MG63 (cell line): ENCODE measurements at places on chromosomes 1 and 21.

- DNase-seq, result no peak
Observed at GRCh38 chr1:9542430-9542829, 3.2 kb downstream of the SLC25A33 start.

GRCh38 chr21:39956586-39956985 is 89.3 kb downstream of the PCP4 start:
- no peak for DNase-seq

DNA sequence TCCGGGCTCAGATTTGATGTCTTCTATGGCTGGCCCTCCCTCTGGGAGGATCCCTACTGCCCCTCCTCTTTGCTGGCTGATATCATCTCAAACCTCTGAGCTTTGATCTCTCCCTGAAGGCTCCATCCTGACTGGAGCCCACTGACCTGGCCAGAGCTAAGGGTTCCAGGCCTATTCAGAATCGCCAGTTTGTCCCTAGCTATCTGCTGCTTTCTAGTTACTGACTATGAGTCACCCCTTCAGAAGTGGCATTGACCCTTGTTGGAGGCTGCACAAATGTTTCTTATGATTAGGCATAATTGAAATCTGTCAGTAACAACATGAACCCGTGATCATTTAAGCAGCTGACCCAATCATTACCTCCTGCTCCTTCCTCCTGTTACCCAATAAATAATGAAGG is 87.1 kb downstream of the ABCA4 start:
- DNase-seq, result no peak

GRCh38 chr1:64856553-64856952 is 109.8 kb downstream of the JAK1 start:
- no peak for DNase-seq

DNA sequence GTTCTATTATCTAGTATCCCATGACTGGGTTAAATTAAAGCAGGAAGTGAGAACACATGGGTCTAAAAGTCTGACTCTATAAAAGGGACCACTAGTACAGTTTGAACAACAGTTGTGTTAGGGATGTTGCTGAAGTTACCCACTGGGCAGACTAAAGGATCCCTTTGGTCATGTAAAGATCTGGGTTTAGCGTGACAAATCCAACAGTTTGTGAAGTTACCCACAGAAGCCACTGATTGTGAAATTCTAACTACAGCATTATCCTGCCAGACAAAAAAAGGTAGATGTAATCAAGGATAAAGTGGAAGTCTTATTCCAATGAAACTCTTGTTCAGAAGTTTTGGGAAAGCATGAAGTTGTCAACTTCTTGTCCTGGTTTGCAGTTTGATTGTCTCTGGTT is 5.7 kb downstream of the QSOX1 start:
- no peak for DNase-seq

DNA sequence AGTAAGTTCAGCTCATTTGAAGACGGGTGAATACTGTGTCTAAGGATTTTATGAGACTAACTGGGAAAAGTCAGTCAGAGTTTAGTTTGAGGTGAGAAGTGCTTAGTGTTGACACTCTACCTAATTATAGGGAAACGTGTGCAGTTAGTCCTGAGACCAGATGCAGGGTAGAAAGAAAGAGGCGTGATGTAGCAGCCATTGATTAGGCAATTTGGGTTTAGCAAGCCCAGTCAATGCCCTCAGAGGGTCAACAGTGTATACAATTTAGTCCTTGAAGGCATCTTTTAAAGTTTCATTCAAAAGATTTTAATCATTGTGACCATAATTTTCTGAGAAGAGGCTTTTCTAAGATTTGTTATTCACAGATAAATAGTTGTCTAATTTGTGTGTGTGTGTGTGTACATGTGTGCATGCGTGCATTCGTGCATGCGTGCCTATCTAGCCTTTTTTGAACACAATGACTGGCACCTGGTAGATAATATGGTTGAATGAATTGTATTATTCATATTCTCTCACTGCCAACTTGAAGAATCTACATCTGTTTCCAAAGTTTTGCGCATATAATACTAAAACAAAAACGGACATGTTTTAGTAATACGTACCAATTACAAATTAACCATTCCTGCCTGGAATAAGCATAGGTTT is 332.9 kb downstream of the SRGAP2C start:
- DNase-seq, result no peak

- DNase-seq, result no peak
Observed at GRCh38 chr1:248790456-248790855, 34.9 kb upstream of the LYPD8 start.

DNA sequence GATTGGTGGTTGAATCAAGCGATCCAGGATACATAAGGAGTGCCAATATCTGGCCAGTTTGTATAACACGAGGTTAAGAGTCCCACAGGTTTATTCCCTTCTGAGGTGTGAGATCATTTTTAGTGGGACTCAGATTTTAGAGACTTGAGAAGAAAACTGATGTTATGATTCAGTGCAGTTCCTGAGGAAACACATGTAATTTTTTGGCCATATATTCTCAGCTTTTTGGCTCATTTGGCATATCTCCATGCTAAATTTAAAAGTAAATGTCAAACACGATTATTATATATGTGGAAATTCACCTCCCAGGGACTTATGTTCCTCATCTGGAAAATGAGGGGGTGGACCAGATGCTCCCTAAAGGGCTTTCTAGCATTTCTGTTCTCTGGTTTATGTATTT is 39.2 kb upstream of the SERBP1 start:
- DNase-seq, result no peak

GRCh38 chr1:206911064-206911663 is 10.6 kb downstream of the FCMR start:
- DNase-seq, result peak; percentile 52

- no peak for DNase-seq
Observed at GRCh38 chr1:82073071-82073470, 272.3 kb downstream of the ADGRL2 start.

DNA sequence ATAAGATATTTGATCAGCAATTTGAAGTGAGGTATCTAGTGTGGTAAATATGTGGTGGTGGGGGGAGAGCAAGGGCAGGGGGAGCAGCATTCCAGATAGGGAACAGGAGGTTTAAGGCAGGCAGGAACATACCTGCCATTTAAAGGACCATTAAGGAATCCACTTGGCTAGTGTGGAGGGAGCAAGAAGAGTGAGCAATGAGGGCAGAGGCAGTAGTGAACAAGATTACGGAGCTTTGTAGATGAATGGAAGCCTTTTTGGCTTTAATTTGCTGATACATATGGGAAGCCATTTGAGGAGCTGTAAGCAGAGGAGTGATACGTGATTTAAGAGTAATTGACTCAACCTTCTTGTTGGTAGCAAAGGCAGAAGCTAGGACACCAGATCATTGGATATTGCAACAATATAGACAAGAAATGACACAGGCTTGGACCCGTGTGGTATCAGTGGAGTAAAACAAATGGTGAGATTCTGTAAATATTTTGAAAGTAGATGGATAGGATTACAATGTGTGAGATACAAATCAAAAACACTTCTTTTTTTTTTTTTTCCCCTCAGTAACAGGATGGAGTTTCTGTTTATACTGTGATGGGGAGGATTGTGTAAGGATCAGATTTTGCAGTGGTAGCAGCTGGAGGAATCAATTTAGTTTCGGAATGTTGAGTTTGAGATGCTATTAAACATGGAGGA is 73.8 kb upstream of the B3GALT2 start:
- no peak for DNase-seq

DNA sequence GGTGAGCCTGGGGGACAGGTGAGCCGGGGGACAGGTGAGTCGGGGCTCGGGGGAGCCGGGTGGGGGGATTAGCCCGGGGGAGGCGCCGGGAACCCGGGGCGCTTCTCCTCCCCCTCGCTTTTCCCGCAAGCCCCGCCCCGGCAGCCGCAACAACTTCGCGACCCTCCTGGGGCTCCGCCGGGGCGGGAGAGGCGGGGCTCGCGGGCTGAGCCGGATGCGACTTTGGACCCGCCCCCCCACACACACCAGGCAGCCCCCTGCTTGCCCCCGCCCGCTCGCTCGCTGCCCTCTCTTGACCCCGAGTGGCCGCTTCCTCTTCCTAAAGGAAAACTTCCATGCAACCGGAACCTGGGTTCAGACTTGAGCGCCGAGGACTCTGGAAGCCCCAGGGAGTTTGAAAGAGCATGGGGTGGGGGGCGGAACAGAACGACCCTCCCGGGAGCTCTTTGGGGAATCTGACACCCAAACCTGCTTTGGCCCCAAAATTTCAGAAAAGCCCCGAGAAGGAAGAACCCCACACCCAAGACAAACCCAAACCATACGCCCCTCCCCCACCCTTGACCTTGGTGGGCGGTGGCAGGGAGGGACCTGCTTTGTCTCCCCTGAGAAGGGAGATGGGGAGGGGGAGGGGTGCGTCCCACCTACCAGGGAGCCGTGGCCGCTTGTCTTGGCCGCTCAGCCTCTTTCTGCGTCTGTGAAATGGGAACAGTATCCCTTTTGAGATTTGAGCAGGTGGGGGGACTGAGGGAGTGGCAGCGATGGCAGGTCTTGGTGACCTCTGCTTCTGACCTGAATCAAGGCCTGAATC is 550 bp downstream of the ARHGEF16 start:
- DNase-seq, result no peak

GRCh38 chr21:45335761-45336534 is 48.3 kb upstream of the POFUT2 start:
- DNase-seq, result no peak

DNA sequence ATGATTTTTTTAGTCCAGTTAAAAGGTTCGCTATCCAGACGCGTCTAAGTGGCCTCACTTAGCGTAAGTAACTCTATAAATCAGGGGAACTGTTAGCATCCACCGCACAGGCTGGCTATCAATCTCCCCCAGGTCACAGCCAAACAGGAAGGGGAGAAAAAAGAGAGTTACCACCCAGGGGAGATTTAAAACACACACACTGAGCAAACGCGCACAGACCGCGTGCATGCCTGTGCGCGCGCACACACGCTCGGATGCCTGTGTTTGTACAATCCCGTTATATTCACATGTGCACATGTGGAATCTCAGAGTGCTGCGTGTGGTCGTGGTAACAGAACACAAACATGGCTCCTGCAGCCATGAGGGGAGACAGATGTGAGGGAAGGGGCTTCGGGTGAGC is 125.4 kb downstream of the CASZ1 start:
- no peak for DNase-seq

- DNase-seq, result peak; percentile 9
Observed at GRCh38 chr1:80054129-80054528, 1047.6 kb upstream of the ADGRL4 start.

DNA sequence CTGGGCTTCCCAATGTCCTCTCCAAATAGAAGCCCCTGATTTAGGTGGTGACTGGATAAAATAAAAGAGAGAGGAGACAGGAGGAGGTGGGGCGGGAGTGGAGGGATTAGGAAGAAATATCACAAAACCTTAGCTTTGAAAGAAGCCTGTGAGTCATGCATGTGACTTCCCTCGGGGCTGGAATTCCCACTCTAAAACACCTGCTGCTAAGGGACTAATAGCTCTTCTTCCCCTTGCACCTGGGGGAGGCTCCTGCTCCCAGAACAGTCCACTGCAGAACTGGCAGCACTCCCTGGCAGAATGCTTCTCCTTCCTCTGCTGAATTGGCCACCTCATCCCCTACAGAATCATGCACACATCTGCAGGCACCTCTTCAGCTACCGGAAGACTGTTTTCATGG is 207.2 kb downstream of the ATG4C start:
- no peak for DNase-seq

DNA sequence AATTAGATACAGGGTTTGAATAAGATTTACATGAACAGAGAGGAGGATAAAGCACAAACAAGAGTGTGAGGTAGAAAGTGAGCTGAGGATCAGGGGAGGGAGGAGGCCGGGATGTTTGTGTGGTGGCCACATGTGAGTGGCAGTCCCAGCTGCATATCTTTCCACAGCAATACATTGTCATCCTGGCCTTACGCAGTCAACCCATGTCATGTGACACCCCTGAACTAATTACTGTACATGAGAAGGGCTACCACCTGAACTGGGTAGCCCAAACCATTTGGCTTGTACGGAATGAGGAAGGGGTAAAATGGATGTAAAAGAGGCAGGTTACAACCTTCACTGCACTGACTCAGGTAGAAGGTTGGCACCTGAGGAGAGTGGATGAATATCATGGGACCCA is 4.2 kb downstream of the SLAMF7 start:
- no peak for DNase-seq

GRCh38 chr1:192477630-192478029 is 97.9 kb upstream of the RGS1 start:
- no peak for DNase-seq

GRCh38 chr1:192941722-192942411 is 117.3 kb downstream of the UCHL5 start:
- DNase-seq, result no peak

DNA sequence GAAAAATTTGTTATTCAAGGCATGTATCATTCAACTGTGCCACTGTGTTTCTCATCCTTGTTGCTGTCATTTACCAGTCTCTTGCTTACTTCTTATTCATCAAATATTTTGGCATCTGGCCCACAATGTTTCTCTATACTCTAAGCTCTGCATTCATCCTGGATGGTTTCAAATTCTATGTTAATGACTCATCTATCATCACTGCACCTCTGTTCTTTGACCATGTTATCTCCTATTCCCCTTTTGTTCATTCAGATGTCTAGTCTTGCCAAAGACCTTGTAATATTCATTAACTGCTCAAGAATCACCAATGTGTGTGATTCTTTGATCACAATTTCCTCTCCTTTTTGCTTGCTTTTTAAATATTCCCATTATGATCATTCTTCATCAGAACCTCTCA is 54.6 kb upstream of the PRKACB start:
- no peak for DNase-seq

- peak; percentile 48 for DNase-seq
Observed at GRCh38 chr1:243882276-243882675, 32.2 kb upstream of the AKT3 start.

- DNase-seq, result no peak
Observed at GRCh38 chr1:227191607-227192006, 126.7 kb downstream of the CDC42BPA start.

GRCh38 chr1:37471345-37472231 is 2.8 kb upstream of the ZC3H12A start:
- DNase-seq, result peak; percentile 95

DNA sequence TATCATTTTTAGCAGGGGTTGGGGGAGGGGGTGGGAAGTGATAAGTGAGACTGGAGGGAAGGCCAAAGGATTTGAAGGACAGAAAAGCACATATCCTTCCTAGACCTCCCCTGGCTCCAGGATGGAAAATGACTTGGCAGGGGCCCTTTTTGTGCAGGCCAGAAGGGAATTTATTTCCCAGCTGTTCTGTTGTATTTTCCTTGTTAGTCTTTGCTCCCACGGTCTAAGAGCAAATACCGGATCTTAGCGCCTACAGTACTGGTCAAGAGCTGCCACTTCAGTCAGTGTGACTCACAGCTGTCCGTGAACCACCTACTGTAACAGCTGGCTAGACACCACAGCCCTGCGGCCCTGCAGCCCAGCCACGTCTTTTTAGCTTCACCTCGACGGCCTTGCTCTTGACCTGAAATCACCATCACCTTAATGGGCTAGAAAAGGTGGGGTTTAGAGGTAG is 51.0 kb upstream of the ERRFI1 start:
- DNase-seq, result peak; percentile 85

DNA sequence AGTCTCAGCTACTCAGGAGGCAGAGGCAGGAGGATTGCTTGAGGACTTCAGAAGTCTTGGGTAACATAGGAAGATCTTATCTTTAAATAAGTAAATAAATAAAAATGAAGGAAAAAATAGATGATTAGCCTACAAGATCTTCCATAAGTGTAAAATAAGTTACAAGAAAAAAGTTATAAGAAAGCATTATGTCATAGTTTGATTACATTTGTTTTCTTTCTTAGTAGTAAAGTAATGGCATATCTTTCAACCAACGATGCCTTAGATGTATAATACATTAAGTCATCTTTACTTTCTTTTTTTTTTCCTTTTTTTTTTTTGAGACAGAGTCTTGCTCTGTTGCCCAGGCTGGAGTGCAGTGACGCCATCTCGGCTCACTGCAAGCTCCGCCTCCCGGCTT is 46.5 kb downstream of the SNRPE start:
- no peak for DNase-seq
